ENCODE measurements at places on chromosomes 5 and 9.

DNA sequence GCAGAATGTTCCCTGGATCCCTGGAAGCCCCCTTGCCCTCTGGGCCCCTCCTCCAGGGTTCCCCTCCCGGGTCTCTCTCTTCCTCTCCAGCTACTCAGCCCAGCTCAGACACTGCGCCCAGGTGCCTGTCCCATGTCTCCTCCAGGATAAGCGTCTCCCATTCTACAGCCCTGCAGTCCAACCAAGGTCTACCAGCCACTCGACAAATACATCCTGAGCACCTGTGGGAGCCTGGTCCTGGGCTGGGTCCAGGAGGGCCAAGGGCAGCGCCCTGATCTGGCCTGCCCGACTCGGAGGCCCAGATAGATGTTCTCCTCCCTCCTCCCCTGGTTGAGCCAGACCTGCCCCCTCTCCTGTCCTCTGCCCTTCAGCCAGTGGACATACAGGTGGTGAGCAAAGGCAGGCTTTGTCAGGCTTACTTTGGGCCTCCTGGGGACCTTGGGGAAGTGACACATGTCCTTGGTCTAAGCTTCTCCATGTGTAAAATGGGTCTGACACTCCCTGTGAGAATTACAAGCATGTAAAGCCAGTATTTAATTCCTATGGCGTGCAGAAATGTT, 1.4 kb downstream of the FLT4 start:
- no peak for DNase-seq

GRCh38 chr9:109168170-109168569, 1.1 kb upstream of the FRRS1L start:
- no peak for DNase-seq

GRCh38 chr5:137845472-137845871, 22.2 kb upstream of the MYOT start:
- no peak for DNase-seq

GRCh38 chr5:19270153-19270552, 717.8 kb downstream of the CDH18 start:
- no peak for DNase-seq

DNA sequence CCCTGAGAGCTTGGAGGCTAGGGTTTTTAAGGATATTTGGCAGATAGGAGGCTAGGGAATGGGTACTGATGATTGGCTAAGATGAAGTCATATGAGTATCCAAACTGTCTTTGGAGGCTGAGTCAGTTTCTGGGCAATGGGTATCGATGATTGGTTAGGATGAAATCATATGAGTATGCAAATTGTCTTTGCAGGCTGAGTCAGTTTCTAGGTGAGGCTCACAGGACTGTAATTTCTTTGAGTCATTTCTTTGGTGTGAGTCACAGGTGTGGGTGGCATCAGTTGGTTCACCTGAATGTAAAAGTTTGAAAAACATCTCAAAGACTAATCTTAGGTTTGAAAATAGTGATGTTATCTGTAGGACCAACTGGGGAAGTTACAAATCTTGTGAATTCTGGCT, 1068.0 kb downstream of the NR2F1-AS1 start:
- no peak for DNase-seq

DNA sequence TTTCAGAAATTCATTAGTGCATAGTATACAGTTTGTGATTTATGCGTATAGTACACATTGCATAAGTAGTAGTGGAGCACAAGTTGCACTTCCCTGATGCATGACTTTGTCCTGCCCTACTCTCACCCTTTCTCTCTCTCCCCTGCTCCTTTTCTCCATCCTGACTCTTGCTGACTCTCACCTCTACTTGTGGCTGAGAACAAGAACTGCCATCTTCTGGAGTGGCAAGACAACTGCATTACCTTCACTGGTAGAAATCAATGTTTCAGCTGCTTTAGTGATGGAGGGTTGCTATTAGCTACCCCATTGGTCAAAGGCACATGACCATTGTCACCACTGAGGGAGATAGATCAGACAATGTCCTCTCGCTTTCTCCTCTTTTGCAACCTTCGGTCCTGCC, 26.9 kb downstream of the SPEF2 start:
- no peak for DNase-seq

Measured in memory B cell (primary cell).